ENCODE measurements at places on chromosomes 12 and 14.

GRCh38 chr12:32102234-32102633 lies 4.4 kb upstream of the BICD1 start:
- no peak for DNase-seq

GRCh38 chr12:77122236-77122635 lies 56.9 kb upstream of the E2F7 start:
- no peak for DNase-seq

DNA sequence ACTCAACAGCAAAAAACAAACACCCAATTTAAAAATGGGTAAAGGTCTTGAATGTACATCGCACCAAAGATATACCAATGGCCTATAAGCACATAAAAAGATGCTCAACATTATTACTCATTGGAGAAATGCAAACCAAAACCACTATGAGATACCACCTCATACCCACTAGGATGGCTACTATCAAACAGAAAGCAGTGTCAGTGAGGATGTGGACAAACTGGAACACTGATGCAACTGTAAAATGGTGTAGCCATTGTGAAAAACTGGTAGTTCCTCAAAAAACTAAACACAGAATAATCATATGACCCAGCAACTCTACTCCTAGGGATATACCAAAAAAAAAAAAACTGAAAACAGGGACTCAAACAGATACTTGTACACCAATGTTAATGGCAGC lies 49.3 kb downstream of the CDK17 start:
- DNase-seq = peak; percentile 42

DNA sequence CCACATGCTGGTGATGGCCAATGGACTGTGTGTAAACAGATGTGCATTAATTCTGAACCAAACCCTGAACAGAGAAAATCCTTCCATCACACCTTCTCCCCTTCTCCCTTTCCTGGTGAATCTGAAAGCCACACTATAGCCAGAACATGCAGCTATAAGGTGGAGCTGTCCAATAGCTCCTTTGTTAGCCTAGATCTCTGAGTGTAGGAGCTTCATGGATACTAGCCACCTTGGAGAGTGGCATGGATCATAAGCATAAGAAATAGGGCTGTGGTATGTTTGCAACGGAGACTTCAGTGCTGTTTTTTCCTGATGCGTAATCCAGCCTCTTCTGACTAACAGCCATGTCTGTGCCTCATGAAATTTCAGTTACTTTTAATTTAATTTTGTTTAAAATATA lies 364.5 kb downstream of the BTG1 start:
- DNase-seq = no peak

GRCh38 chr14:40282196-40282595 lies 850.0 kb upstream of the FBXO33 start:
- DNase-seq = no peak

GRCh38 chr14:104237651-104238423 lies 99.5 kb downstream of the KIF26A start:
- DNase-seq = no peak

DNA sequence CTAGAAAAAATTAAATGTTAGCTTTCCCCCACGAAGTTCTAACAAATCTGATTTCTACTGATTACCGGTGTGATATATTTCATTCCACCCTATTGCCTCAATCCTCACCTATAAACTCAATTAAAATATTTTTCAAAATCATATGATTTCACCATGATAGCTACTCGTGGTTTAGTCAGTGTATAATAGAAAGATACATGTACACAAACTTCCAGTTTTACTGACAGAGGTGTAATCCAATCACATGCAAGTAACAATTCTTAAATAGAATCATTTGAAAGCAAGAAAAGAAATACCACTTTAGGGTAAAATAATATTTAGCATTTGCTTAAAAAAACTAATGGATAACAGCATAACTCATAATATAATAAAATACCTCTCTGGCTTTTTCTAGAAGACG lies 55.0 kb upstream of the C12orf50 start:
- DNase-seq = no peak

DNA sequence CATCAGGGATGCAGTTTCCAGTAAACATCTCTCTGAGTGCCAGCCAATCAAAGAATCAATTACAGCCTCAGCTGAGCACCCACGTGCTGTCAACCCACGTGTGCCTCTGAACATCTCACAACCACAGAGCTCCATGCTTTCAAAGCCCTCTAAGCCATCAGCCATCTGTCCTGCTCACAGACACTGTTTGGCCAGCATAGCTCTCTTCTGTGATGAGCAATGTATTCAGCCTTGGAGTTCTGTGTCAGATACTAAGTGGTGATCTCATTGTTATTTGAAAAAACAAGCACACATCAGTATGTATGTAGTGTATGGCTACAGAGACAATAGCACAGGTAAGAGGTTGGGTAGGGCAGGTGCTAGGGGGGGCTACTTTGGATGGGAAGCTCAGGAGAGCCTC lies 94.3 kb downstream of the RGS6 start:
- DNase-seq = no peak

DNA sequence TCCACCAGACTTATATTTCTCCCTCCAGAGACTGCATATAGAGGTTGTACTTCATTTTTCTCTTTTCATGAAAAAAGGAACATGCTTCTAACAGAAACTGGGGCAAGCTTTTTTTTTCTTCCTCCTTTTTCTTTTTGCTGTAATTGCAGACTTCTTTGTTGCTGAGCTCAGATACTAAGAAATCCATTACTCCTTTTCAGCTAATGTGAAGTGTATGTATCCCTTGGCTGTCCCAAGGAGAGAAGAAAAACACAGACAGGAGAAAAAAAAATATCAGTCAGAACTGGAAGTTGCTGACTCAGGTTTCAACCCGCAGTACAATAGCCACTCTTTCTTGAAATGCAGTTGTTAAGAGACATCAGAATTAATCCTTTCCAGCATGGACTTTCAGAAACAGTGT lies 1248.4 kb downstream of the LRFN5 start:
- peak; percentile 10 for DNase-seq

- no peak for DNase-seq
Measured at GRCh38 chr14:100092832-100093231, 27.6 kb downstream of the EVL start.

- DNase-seq = no peak
Measured at GRCh38 chr12:93578221-93578620, 5.7 kb downstream of the SOCS2 start.

DNA sequence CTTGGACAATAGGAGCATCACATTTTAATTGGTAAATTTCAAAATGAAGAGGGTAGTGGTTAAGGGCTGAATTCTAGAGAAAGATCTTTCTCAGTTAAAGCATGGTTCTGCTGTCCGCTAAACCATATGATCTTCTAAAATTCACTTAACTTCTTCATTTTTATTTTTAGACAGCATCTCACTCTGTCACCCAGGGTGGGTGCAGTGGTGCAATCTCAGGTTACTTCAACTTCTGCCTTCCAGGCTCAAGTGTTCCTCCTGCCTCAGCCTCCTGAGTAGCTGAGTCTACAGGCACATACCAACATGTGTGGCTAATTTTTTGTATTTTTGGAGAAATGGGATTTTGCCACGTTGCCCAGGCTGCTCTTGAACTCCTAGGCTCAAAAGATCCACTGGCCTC lies 226.7 kb upstream of the ABCD2 start:
- DNase-seq = no peak

GRCh38 chr14:63614679-63615363 lies 26.9 kb downstream of the WDR89 start:
- peak; percentile 17 for DNase-seq

GRCh38 chr14:98893675-98894074 lies 378.3 kb downstream of the BCL11B start:
- DNase-seq = no peak

DNA sequence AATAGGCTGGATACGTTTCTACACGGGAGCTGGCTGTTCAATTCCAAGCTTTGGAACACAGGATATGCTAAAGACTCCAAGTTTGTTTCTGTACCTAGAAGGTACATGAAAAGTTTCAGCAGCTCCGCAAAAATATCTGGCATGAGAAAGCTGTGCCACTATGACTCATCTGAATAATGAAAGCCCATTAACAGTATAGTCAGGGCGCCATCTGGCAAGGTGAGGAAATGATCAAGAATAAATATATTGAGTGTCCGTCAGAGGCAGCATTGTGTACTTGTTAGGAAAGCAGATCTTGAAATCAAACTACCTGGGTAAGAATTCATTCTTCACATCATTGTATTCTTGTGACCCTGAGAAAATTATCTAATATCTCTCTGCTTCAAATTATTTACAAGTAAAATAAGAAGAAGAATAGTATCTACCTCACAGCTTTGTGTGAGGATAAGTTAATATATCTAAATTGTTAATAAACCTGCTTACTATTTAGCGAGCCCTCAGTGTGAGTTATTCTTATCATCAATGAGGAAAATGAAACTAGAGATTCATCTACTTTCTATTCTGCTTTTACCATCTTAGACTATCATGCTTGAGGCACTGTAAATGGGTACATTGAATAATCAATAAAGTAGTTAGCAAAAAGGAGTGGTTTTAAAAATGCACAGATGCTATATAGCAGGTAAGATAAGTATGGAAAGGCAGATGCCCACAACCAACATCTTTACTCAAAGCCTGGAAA lies 53.5 kb downstream of the FSCB start:
- DNase-seq = peak; percentile 20

GRCh38 chr12:113663396-113663795 lies 191.7 kb upstream of the LHX5 start:
- DNase-seq = no peak

DNA sequence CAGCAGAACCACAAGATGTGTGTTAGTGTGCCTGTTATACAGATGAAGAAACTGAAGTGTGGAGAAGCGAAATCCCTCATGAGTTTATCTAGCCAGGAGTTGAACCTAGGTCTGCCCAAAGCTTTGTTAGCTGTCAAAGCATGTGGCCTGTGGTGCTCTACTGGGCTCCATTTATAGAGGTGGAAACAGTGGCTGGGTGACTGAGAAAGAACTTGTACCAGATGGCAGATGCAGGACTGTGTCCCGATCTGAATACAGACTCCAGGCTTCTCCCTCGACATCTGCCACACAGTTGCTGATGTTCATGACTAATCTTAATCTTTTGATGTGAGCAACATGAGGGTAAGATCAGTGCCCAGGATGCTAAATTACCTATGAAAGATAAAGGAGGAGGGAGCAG lies 89.1 kb downstream of the C12orf75 start:
- DNase-seq = no peak

GRCh38 chr12:130194154-130194553 lies 31.9 kb downstream of the FZD10 start:
- DNase-seq = no peak

GRCh38 chr14:93089521-93090269 lies 26.0 kb downstream of the ITPK1 start:
- DNase-seq = no peak

DNA sequence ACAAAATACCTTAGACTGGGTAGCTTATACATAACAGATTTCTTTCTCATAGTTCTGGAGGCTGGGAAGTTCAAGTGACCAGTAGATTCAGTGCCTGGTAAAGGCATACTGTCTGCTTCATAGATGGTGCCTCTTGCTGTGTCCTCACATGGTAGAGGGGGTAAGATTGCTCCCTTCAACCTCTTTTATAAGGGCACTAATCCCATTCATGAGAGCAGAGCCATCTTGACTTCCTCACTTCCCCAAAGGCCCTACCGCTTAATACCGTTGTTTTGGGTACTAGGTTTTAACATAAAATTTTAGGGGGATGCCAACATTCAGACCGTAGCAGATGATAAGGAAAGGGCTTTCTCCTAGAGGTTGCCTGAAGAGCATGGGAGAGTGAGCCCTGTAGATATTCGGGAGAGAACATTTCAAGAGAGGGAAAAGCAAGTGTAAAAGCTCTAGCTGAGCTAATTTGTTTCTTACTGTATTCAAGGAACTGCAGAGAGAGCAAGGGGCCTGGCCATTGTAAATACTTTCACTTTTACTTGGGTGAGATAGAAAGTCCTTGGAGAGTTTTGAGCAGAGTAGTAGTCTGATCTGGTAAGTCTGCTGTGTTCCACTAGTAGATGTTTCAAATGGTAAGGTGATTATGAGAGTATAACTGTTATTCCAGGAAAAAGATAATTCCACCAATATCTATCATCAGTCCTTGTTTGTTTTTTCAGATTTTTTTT lies 27.3 kb downstream of the FRS2 start:
- DNase-seq = no peak

DNA sequence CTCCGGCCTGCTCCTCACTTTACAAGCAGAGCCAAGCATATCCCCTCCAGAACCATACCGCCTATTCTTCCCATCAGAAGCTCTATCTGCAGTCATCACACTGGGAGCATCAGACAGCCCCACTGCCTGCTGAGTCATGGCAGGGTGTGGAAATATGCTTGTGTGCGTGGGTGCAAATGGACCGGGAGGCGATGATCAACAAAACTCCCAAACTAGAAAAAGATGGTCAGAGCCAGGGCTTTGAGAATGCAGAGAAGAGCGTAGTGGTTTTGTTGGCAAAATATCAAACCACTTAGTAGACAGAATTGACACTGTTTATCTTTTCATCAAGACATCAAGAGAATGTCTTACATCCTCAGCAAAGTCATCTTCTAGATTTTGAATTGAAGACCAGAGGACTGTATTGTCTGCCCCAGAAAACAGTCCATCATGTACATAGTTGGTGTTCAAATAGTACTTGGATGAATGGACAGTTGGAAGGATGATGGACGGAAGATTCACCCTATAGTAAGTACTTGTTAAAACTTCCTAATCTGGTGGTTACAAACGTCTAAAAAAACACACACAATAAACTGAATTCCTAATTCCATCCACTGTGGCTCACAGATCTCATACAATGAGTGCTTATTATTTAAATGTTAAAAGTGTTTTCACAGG lies 54.9 kb downstream of the VWF start:
- no peak for DNase-seq

DNA sequence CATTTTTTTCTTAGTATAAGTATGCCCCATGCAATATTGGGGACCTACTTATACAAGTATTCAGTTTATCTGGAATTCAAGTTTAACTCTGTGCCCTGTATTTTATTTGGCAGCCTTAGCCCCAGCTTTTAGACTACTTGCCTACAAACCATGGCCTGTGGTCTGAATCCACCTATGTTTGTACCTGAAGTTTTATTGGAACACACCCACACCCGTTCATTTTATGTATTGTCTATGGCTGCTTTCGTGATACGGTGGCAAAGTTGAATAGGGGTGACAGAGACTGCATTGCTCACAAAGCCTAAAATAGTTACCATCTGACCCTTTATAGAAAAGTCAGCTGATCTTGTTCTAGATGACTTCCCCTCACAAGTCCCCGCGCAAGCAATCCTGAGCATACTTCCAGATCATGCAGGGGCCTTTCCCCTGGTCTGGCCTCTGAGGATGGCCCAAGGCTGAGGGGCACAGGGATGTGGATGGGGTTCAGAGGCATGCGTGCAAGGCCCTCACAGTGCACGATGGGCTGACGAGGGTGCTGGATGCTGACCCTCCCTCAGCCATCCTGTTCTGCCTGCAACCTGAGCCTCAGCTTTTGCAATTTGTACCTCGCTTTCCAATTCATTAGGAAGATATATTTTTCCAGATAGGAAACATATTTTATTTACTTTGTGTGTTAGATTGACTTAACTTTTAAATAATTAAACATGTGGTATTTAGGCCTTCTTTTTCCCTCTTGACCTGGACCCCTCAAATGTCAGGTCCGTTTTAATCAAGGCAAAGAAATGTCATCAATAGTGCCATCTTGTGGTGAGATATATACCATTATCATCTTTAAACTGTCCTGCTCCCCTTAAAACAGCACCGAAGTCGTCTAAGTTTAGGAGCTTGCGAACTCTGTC lies 527.3 kb upstream of the CCDC196 start:
- DNase-seq = peak; percentile 71
